ENCODE measurements at places on chromosomes 2 and 18. TPM values are rescaled to one million over a fixed set of nuclear protein-coding genes. Genes with fewer than 3 reads are reported as not detected.
A peak's percentile ranks its signal among the peaks of the same experiment; 100 is the strongest.

GRCh38 chr18:10114717-10115463, 201.1 kb downstream of the VAPA start:
- DNase-seq = no peak

- no peak for DNase-seq
Measured at GRCh38 chr18:11794195-11794594, 57.0 kb upstream of the CHMP1B start.

- no peak for DNase-seq
Measured at GRCh38 chr2:171460537-171460936, 26.5 kb downstream of the DCAF17 start.

GRCh38 chr2:39568561-39569006, 97.1 kb upstream of the TMEM178A start:
- peak; percentile 43 for DNase-seq

DNA sequence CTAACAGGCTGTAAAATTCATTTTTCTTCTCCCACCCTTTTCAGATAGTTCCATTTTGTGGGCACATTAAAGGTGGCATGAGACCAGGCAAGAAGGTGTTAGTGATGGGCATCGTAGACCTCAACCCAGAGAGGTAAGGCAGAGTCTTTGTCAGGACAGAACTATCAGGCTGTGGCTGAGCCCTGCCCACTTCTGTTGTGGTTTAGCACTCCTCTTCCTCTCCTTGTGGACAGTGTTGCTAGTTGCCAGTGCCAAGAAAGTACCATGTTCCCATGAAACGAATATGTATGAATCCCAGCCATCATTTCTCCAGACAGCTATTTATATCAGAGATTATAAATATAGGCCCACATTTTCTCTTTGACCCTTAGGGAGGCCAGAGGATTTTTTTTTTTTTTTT, 1.6 kb downstream of the LGALSL start:
- no peak for DNase-seq

GRCh38 chr18:42824178-42824577, 291.3 kb downstream of the RIT2 start:
- DNase-seq = no peak

GRCh38 chr2:229832510-229832898, 89.3 kb downstream of the TRIP12 start:
- no peak for DNase-seq

- DNase-seq = no peak
Measured at GRCh38 chr2:62884514-62884913, 166.1 kb upstream of the OTX1 start.

GRCh38 chr2:190093793-190094192, 31.3 kb upstream of the MSTN start:
- no peak for DNase-seq

DNA sequence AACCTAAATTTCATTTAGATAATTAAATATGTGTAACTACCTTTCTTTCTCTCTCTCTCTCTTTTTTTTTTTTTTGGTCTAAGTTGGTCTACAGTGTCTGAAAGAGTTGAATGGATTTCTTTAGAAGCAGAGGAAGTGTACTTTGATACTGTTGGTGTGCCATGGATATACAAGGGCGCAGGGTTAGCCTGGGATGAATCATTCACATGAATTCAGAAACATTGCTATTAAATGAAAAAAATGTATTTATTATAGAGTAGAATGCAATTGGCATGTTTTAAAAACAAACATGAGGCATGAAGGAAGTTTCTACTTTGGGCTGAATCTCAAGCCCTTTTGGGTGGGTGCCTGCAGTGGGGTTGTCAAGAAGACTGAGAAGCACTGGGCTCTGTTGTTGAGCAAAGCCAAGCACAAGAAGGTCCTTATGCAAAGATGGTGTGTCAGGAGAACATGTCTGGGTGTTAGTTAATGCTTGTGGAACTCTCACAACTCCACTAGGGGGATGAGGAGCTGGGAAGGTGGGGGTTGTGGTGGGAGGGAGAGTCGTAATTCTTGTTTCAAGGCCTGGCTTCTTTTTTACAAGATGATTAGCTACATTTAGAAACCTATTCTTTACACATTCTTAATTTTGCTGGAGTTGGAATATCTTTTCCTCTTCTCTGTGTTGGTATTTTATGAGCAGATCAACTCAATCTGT, 57.9 kb downstream of the LYPD6 start:
- no peak for DNase-seq

DNA sequence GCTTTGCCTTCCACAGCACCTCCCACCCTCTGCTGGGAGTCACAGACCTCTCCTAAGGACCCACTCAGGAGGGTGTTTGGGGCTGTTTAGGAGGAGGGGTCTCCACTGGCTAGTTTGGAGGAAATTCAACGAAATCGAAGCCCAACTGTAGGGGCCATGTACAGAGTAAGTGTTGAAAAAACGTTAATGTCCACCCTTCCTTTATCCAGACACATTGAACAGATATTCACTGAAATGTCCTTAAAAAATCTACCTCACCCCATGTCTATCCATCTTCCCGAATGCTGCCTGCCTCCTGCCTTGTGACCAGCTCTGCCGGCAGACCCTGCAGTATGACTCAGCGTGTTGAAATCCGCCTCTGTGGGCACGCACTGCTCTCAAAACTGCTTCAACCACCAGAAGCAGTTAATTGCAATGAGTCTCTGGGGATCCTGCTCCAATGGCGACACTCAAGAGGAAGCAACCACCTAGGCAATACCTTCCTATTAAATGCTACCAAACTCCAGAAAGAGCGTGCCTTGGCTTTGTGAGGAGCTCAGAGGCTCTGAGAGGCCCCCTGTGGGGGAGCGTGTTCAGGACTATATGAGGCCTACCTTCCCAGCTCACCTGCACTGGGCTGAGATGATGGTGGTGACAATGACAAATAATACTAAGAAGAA, 61.4 kb upstream of the RTN4 start:
- no peak for DNase-seq

- no peak for DNase-seq
Measured at GRCh38 chr2:72035518-72036172, 112.0 kb downstream of the CYP26B1 start.

The SLC30A3 gene
- 9.2 TPM for polyA plus RNA-seq

The UGT1A10 gene
- polyA plus RNA-seq = not detected

The KHK gene
- 58.5 TPM for polyA plus RNA-seq

The MEMO1 gene
- 37.7 TPM for polyA plus RNA-seq

All from renal cortex interstitium (tissue), 15 donors.